Activated naive CD4-positive, alpha-beta T cell (primary cell): ENCODE measurements at places on chromosomes 3 and 15.

GRCh38 chr15:95944193-95944592 lies 386.3 kb upstream of the NR2F2 start:
- DNase-seq, result no peak

- peak; percentile 25 for DNase-seq
These were observed 794 bp downstream of the ARPP19 start for GRCh38 chr15:52567871-52568600.

GRCh38 chr3:53888232-53888631 lies 3.4 kb downstream of the SELENOK start:
- no peak for DNase-seq

- no peak for DNase-seq
These were observed 57.5 kb downstream of the RFTN1 start for GRCh38 chr3:16455966-16456365.

- no peak for DNase-seq
These were observed 33.2 kb downstream of the ZDHHC19 start for GRCh38 chr3:196177967-196178366.

DNA sequence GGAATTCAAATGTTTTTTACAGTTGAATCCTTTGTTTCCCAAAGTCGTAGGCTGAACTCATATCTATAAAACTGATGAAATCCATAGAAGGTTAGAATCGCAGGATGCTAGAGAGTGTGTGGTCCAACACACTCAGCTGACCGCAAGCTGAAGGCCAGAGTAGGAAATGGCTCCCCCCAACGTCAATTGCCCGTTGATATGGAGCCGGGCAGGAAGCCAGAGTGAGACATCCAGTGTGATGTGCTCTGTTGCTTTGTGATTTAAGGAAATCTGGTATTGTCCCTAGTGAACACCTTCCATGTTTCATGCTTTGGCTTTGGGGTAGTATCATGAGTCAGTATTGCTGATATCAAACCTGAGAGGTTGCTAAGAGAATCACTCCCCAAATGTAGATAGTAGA lies 5.8 kb upstream of the MEX3B start:
- DNase-seq, result no peak

DNA sequence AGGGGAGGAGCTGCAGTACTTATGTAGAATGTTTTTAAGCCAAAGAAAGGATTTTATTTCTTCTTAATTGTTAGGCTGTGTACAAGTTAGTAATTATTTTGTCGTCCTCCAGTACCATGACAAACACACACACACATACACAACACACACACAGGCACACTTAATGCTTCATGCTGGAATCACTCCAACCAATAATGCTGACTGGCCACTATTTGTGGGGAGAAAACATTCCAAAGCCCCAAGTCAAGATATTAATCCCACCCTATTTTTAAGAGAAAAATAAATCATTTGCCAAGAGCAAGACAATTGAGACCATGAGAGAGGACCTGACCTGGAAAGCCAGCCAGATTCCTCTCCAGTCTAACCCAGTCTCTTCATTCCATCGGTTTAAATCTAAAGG lies 51.8 kb upstream of the TMCO5A start:
- no peak for DNase-seq

DNA sequence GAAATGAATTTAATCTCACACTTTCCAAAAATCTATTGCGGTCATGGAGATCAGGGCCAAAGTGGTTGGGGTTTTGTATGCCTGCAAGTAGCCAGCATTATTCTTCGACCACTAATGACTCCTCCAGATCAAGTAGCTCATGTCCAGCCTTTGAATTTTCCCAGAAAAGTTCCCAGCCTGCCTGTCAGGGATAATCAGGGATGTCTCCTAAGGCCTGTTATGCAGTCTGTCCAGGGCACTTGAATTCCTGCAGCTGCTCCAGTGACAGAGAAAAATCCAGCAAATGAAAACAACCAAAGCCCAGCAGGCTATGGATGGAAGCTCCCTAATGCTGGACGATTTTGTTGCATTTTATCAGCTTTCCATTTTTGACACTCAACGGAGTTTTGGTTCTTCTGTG lies 215.4 kb downstream of the ADAMTSL3 start:
- DNase-seq, result no peak

DNA sequence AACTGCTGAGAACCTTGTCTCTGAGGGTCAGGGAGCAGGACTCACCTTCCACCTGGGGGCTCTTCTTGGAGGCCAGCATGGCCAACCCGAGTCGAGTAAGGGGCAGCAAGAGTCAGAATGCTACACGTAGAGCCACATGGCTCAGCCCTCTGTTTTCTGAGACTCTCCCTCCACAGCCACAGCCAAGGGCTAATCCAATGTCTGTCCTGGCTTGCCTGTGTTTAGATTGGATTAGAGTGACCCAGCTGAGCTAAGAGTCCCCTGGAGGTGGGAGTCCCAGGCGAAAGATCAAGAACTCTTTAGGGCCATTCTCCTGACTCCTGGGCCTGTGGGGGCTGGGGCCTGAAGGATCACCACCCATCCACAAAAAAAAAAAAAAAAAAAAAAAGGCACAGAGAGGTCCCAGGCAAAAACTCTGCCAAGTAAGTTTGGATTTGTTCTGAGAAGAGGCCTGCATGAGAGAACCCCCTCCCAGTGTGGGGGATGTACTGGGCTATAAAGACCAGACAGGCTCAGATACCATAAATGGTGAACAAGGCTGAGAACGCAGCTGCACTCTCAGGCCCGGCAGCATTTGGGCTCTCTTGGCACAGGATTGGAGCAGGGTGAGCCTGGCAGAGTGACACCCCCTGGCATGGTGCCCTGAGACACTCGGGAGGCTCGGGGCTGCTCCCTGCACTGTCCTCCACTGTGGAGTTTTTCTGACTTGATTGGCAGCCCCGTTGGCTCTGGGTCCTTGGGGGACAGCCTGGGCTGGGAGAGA lies 88.0 kb upstream of the OSBPL11 start:
- DNase-seq, result no peak

DNA sequence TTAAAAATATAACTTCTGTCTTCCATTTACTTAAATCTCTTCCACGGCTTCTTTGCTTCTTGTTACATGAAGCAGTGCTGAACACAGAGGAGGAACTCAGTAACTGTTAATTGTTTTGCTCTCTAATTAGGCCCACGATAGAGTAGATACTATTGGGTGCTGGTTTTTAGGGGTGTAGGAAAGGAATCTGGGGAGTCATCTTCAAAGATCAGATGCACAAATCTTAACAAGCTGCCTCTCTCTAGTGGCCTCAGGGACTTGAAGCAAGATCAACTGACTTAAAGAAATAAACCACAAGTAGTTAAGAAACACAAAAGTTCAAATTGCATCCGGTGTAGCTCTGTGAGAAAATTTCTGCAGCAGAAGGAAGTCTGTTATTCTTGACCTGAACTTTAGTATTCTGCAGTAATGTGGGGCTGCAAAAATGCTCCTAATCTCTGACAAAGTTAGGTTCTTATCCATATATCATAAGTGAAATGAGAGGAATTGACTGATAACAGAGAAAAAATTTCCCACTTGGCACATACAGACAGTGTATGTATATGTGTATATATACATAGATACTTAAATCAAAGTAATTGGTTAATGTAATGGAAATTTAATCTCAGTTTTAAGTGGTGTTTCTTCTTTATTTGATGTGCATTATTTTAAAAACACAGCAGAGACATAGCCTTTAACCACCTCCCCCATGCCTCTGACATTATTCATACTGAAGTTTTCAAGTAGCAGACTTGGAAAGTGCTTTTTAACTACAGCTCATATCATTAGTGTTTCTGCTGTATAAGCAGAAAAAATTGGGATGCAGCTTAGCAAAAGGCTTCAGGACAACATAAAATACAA lies 51.8 kb downstream of the CHST2 start:
- no peak for DNase-seq

DNA sequence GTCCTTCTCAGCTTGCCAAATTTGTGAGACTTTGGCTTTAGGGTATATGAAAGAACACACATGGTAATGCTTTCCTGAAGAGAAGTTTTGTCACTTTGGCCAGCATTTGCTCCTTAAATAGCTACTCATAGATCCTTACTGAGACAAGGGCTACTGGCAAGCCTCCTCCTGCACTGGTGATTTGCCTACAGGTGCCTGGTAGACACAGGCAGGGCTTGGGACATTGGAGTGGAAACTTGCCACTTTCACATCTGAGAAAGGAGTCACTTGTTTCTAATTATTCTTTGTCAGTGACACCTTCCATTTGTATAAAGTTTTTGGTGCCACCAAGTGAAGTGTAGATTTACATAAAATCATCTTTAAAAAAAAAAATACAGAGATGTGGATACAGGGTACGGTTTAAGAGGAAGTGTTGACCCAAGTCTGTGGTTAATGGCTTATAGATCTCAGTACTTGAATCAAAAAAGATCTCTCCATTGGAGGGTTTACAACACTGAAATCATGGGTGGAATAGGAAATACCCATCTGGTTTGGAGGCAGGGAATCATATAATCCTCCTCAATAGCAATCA lies 132.8 kb upstream of the GADL1 start:
- DNase-seq, result no peak

DNA sequence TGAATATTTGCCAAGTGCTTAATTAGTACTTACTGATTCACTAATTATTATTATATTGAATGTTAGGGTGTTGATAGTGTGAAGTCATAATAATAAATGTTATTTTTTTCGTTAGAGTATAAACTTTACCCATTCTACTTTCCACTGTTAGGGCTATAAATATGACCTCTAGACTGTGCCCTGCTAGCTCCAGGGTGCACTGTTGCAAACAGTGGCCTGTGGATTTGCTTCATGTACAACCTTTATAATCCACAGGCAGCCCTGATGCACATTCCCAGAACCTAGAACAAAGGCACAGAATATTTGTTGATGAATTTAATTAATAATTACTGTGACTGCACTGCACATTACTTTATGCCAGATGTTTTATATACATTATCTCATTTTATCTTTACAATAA lies 28.8 kb upstream of the LEKR1 start:
- no peak for DNase-seq

- no peak for DNase-seq
These were observed 64.7 kb downstream of the OXSM start for GRCh38 chr3:25854635-25855034.

DNA sequence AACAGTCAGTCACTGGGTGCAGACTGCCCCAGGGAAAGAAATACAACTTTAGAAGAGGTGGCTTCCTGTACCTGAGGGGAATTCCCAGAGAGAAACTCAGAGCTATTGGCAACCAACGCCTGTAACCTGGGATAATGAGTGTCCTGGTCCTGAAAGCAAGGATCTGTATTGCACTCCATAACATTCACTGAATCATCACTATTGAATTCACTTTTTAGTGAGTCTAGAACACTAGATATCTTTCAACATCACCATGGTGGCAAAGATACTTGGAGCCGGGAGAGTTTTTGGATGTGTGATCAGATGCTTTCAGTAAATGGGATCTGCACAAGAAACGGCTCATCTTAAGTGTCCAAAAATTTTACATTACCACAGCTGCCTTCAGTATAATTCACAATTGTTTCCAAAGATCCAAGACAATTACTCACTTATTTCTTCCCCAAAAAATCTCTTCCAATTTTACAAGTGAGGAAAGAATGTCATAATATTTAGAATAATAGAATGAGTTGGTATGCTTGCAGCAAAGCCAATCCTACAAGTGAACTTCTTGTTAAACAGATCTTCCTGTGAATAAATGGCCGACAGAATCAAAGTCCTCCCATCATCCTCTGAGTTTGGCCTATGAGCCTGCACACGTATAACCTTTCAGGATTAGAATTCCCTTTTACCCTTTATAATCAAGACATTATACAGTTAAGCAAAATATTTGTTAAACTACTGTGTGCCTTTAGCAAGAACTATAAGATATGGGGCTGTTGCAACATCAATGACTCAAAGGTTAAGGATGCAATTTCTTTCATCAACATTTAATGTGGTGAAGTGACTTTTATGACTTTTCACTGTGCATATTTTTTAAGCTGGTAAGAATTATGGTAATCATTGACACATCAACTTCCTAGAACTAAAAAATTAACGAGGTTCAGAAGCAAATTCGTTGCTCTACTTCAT lies 243.3 kb upstream of the COL8A1 start:
- no peak for DNase-seq

DNA sequence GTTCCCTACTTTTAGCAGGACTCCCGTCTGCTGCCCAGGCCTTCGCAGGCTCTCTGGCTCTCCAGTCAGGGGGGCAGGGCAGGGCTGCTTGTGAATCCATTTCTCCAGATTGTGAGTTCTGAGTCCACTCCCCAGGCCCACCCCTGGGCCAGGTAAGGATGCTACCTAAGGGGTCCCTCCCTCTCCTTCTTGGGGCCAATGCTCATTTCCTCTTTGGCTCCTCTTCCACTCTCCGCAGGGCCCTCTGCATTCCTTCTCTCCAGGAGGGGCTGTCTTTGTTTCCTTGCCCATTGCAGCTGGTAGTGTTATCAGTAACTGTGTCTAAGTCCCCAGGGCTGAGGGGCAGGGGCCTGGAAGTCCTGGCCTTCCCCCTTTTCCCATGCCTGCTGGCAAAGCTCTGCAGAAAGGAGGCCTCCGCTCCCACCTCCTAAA lies 13.0 kb upstream of the CACNA2D2 start:
- DNase-seq, result no peak

DNA sequence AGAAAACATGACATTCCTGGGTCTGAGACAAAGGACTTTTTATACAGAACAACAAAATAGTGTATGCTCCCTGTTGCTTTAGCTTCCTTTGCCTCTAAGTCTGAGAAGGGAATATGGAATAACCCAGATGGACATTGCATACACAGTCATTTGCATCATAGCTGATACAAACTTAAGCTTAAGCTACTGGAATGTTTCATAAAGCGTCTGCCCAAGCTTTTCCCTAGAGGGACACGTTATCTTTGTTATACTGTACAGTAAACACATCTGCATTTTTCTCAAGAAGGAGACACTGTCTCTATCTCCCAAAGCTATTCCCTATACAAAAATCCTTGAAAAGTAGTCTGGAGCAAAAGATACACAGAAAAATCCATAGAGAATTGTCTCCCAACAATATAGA lies 775.0 kb downstream of the DIPK2A start:
- DNase-seq, result no peak

- DNase-seq, result no peak
These were observed 268.6 kb upstream of the SLITRK3 start for GRCh38 chr3:165464736-165465135.

- DNase-seq, result no peak
These were observed 5.7 kb downstream of the FURIN start for GRCh38 chr15:90873998-90874605.

DNA sequence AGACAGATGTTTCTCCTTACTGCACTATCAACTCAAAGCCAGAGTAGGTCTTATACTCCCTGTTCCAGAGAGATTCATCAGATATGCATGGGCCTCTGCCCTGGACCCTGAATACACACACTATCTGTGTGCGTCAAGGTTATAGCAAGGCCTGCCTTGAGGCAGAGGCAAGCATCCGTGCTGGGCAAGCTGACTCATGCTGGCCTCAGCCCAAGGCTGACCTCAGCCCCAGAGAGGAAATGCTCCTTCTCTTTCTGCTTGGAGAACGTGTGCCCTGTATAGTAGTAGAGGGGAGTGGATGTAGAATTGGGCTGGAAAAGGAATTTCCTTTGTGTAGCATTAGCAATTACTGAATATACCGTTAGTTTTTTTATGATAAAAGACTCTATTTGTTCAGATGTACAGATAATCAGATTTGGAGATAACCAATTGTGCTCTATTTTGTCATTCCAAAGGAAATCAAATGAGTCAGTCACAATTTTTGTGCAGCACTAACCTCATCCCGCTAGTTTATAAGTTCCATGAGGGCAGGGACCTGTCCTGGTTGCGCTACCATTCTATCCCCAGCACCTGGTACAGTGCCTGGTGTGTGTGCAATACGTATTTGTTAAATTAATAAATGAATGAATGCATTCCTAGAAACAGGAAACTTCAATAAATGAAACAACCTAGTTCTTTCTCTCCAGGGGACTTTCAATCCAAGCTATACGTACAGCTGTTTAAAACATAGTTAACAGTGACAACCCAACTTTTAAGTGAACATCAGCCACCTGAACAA lies 13.3 kb upstream of the PAQR9 start:
- no peak for DNase-seq
